ENCODE measurements at places on chromosomes 5 and 9.

- DNase-seq = no peak
These were observed 81.5 kb downstream of the PRKACG start for GRCh38 chr9:68932458-68932857.

GRCh38 chr9:127763918-127764384 is 14.5 kb downstream of the SH2D3C start:
- no peak for DNase-seq

DNA sequence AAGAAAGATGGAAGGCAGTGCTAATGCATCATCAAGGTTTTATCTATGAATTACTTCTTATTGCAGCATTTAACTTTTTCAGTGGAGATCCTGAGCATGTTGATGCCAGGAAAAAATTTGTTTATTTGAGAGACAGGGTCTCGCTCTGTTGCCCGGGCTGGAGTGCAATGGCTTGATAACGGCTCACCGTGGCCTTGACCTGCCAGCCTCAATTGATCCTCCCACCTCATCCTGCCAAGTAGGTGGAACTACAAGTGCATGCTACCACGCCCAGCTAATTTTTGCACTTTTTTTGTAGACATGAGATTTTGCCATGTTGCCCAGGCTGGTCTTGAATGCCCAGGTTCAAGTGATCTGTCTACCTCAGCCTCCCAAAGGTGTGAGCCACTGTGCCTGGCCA is 47.2 kb downstream of the AOPEP start:
- DNase-seq = no peak

GRCh38 chr5:150146862-150147601 is 8.6 kb downstream of the PDGFRB start:
- DNase-seq = no peak

DNA sequence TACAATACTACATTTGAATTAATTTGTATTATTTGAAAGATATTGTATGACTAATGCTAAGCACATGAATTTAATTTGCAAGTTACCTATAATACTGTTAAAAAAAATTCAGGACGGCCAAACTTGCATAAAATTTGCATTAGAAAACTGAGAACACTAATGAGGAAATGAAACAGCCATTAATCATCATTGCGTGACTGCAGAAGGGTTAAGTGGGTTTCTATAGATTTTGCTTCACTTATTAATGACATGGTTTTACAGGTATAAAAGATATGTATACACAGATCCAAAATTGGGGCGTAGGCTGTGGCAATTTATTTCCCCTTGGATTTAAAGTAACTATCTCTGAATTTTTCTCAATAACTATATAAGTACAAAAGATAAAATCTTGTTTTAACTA is 882.6 kb downstream of the PTPRD start:
- DNase-seq = no peak

GRCh38 chr5:65730910-65731309 is 8.9 kb downstream of the NLN start:
- DNase-seq = no peak

DNA sequence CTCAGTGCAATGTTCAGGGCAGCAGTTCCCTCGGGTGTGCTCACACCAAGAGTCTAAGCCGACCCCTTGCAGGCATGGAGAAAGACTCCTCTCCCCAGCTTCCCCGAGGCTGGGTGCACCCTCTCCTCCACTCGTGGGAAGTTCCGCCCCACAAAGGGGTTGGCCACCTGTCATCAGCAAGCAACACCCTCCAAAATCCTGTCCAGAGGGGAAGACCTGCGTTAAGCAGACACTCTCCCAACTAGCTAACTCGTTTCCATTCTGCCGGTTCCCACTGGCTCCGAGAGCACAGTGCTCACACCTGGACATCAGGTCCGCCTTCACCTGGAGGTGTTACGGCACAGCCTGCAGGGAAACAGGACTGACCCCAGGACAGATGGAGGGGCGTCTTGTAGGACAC is 117.9 kb upstream of the IRX4 start:
- DNase-seq = no peak

- no peak for DNase-seq
These were observed 15.8 kb upstream of the CAPSL start for GRCh38 chr5:35954175-35954574.

DNA sequence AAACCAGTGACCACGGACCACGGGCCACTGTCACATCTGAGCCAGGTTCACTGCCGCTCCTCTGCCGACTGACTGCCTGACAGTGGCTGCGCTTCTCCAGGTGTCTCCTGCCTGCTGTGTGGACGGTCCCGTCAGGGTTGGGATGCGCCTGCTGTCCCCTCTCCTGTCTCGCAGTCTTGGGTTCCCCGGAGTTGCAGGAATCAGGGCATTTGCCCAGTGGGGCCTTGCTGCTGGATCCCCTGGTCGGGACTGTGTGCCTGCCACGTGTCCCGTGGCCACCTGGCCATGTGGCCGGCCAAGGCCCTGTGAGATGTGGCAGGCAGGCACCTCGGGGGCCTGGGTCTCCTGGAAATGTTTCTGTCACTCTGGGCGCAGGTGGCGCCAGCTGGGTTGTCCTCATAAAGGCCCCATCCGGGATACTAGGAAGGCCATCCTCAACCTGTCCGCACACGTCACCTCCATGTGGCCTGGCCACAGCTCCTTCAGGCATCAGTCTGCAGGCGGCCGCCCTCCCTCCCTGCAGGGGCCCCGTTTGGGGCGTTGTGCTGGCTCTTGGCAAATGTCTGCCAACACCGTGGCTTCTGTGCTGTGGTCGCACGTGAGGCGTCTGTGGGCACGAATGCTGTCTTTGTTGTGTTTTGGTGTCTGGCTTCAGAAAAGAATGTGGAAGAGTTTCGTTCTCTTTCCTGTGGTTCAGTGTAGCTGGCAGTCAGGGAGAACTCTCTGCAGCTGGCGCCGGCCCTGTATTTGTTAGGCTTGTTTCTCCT is 6.4 kb upstream of the TOR4A start:
- DNase-seq = no peak

Measured in H54 (cell line).